ENCODE measurements at places on chromosomes 1 and 21. TPM values are rescaled to one million over a fixed set of nuclear protein-coding genes. Genes with fewer than 3 reads are reported as not detected.

Gene PKP1
- 2.3 TPM for total RNA-seq

DNA sequence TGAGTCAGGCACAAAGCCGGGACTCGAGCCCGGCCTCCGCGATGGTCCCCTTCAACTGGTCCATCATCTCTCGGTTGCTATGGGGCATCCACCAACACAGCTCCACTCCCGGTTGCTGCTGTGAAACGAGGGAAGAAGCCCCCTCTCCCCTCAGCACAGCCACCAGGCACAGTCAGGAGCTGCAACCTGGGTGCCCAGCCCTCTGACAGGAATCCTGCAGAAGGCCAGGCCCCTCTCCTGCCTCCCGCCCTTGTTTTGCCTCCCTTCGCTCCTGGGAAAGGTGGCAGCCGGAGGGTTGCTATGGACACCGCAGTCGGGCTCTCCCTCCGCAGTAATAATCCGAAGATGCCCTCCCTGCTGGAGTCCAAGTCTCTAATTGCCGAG, 8.9 kb upstream of the KCNN3 start:
- DNase-seq: no peak

DNA sequence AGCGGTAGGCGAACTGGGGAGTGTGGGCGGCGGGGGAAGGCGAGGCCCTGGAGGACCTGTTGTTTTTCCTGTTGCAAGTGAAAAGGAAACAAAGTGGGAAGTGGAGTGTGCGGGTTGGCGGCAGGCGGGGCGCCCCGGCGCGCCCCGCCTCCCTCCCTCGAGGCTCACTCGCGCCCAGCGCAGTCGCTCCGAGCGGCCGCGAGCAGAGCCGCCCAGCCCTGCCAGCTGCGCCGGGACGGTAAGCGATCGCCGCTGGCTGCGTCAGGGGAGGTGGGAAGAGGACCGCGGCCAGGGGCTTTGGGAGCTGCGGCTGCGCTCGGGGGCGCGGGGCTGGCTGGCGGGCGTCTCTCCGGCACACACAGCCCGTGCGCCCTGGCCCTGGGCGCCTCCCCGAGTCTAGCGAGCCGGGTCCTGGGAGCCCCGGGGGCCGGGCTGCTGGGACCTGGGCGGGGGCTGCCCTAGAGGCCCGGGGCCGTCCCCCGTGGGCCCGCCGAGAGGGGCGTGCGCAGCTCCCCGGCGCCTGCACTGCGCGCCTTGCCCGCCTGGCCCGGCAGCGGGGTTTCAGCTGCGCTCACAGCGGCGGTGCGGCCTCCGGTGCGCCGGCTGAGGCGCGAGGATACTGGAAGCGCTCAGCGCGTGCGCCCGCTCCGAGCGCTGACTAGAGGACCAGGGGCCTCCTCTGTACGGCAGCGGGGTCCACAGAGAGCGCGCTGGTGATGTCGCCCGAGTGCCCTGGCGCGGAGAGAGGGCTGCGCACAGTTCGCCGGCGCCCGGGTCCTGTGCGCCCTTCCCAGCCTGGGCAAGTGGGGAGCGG, at the start of gene PIK3CD:
Gene PIK3CD (plus strand): TSS at position 167 of the 814 bp plus-strand sequence. CDS start 58,725 bp downstream, outside the sequence.
- no peak for DNase-seq

DNA sequence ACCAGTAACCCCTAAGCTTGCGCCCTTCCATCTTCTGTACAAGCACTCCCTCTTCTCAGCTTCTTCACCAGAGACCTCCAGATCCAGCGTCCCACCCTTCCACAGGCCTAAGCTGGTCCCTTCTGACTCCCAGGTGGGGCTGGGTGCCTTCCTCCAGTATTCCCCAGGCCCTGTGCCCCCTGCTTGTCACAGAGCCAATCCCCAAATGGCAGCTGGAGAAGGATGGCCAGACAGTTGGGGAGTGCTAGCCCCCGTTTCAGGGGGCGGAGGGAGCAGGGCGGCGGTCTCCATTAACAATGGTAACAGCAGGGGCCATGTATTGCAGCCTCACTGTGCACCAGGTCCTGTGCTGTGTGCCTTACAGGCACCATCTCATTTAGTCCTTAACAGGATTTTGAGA, 85.7 kb downstream of the KCNN3 start:
- DNase-seq: no peak
